ENCODE measurements at places on chromosomes 16 and 17.
A peak's percentile ranks its signal among the peaks of the same experiment; 100 is the strongest.

GRCh38 chr17:80523956-80524712 is 20.5 kb upstream of the RPTOR start:
- DNase-seq, result no peak

GRCh38 chr17:2068519-2069051 is 13.7 kb downstream of the HIC1 start:
- peak; percentile 63 for DNase-seq

GRCh38 chr17:71438631-71439146 is 682.1 kb upstream of the SOX9 start:
- peak; percentile 94 for DNase-seq

DNA sequence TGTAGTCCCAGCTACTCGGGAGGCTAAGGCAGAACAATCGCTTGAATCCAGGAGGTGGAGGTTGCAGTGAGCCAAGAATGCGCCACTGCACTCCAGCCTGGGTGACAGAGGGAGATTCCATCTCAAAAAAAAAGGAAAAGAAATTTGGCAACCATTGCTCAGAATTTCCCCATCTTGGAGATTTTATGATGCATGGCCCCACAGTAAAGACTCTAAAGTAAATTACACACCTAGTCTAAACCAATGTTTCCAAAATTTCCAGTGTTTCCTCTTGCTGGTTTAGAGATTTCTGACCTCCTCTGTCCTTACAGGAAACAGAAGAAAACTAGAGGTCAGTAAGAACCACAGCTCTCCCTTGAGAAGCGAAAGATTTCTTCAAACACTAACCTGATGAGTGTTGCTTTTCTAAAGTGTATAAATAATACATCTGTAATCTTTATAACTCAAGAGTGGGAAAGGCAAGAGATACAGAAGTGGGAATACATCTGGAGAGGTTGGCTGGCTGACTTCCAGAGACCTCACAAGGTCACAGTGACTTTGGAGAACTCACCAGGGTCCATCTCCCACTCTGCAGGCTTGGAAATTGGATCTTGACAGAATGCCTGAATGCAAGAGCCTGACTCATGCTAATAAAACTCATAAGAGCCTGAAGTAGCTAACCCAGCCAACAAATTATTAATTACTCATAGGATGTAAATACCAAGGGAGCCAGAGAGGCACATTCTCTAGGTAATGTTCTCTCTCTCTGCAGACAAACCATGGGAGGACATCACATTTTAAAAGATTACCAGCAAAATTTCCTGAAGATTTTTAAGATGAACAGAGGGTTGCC is 8.8 kb downstream of the ADAT1 start:
- DNase-seq, result peak; percentile 65

GRCh38 chr17:76207275-76208059 is 32.8 kb downstream of the RNF157 start:
- no peak for DNase-seq

DNA sequence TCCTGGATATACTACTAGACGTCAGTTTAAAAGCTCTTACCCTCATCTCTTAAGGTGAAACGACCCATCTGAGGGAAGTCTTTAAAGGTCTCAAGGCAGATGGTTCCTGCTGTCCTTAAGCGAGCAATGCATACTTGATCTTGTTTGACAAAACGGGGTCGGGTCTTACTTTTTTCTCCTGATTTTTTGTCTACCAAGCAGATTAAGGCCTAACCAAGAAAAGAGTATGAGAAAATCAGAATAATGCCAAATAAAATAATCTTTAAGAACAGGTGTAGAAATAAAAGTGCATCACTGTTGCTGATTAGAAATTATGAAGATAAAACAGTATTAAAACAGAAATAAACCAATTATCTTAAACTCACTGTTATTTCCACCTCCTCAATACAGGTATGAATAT is 24.4 kb upstream of the RSL1D1 start:
- DNase-seq, result no peak

GRCh38 chr17:260944-261343 is 79.5 kb upstream of the DOC2B start:
- no peak for DNase-seq

DNA sequence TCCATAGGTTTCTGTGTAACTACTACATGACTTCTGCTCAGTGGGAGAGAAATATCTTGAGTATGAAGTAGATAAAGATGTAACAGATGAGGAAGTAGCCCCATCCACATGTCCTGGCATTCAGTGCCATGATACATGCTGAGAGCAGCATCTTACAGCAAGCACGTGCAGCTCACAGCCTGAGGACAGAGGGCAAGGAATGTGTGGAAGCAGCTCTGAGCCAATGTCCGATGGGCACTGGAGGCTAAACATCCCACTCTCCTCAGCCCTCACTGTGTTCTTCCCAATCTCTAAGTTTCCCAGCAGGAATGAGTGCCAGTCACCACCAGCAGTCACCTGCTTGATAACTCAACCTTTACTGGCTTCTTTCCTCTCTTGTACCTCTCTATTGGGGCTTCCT is 40.4 kb downstream of the CFDP1 start:
- DNase-seq, result peak; percentile 46

GRCh38 chr16:55508941-55509931 is at the start of gene LPCAT2:
Gene LPCAT2 (plus strand): TSS chr16:55509072. CDS start chr16:55509182, 110 bp downstream.
- peak; percentile 93 for DNase-seq

- peak; percentile 67 for DNase-seq
These were observed 29.8 kb downstream of the CNGB1 start for GRCh38 chr16:57941016-57941664.

- DNase-seq, result peak; percentile 21
These were observed 8.5 kb upstream of the TNFRSF17 start for GRCh38 chr16:11956558-11956957.

- DNase-seq, result peak; percentile 40
These were observed 22.4 kb upstream of the DYNLRB2 start for GRCh38 chr16:80518436-80518835.

DNA sequence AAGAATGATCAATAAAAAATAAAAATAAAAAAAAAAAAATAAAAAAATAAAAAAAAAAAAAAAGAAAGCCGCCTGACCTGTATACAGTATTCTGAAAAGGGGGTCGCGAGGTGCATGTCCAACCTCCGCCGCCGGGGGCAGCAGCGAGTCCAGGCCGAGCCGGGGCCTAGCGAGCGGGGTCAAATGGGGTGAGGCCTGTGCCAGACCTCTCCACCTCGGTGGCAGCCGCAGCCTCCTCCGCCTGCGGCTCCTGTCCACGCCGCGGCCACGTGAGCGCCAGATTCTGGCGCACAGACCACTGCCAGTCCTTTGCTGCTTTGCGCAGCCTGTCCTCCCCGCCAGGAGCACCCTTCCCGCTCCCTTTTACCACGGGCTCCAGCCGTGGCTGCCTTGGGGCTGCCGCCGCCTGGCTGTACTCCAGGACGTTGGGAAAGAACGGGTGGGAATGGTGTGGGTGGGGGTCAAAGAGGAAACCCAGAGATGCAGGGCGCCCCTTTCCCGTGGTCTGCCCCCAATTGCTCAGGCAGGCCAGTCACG is 2.4 kb upstream of the BCKDK start:
- DNase-seq, result peak; percentile 81
